Stimulated activated CD4-positive, alpha-beta T cell treated with anti-CD3 and anti-CD28 coated beads, Interleukin-12 subunit alpha, Interleukin-12 subunit beta, amount 100 ng/mL, for 4 hours (primary cell): ENCODE measurements at places on chromosomes 12 and 14.

GRCh38 chr12:56724972-56725722, at the start of gene NACA:
Gene NACA, minus strand, starts transcription at chr12:56725299. Its CDS starts 778 bp downstream, at chr12:56724521.
- peak; percentile 96 for DNase-seq

DNA sequence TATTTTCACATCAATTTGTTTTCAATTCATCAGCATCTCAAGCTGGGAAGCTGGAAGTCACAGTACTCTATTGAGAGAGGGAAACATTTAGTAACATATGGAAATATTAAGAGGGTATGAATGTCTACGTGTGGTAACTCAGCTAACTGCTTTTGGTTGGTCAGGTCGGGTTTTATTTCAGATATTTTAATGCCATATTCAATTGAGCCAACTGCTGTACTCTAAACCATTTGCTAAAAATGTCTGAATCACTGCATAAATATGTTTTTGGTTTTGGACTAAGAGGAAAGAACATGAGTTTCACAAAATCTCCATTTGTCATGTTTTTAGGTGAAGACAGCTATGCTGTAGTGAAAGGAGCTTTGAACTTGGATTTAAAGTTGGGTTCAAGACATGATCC, 18.9 kb upstream of the PPFIBP1 start:
- no peak for DNase-seq

DNA sequence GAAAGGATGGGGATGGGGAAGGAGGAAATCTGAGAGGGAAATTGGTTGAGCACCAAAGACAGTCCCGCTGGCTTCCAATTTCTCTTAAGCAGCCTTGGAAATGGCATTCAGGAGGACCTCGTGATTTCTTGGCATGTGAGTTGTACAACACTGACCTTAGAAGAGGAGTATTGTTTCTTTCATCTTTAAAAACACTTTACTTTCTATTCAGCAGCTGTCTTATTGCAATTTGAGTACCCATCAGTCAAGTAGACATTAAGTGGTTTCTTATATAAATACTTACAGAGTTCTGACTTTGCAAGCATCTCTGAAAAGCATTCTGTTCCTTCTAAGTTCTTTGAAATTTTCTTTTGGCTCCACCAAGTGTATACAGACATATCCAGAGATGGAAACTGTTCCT, 83.2 kb downstream of the LMNTD1 start:
- DNase-seq = no peak

DNA sequence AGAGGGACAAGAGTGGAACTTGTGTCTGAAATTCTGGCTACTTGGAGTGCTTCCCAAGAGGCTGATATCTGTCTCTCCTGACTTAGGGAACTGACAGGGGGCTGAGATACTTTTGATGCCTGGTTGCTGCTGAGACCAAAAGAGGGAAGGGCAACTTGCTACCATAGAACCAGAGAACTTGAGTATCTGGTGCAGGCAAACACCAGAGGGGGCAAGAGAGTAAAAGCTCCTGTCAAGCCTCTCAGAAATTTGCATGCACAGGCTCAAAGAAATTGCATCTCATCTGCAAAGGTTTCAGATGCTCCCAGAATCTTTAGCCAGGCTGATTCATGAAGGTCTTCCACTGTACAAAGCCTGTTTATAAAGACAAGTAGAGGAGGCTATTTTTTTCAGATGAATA, 391.3 kb upstream of the FOXG1 start:
- DNase-seq = no peak

GRCh38 chr14:86038387-86039042, 508.6 kb downstream of the FLRT2 start:
- peak; percentile 21 for DNase-seq

- DNase-seq = no peak
Measured at GRCh38 chr14:66140213-66140918, 345.8 kb upstream of the CCDC196 start.

DNA sequence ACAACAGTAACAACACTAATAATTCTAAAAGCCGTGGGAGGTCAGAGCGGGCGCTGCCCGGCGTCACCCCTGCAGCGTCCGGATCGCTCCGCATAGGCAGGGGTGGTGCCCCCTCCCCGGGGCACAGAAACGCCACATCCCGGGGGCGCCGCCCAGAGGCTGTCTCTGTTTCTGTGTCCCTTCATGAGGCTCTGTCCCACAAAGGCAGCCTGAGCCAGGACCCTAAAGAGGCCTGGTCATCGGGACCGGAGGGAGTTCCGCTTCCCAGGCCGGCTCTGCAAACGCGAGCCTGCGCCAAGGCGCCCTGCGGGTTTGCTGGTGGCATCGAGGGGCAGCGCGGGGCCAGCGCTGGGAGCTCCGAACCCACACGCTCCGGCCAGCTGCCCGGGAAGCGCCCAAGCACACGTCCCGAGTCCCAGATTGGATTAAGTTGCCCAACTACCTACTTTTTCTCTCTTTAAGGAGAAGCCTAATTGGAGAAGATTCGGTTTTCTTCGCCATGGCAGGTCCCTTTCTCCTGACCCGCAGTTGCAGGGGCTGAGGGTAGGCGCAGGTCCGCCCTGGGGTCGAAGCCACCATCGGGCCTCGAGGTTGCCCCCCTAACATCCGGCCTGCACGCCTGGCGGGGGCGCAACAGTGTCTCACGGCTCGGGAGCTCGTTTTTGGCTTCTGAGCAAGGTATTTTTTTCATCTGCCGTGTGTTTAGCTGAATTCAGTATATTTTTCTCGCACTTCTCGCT, 421.7 kb downstream of the VRK1 start:
- peak; percentile 18 for DNase-seq

- no peak for DNase-seq
Measured at GRCh38 chr14:94079891-94080620, 946 bp downstream of the DDX24 start.

GRCh38 chr14:104682107-104682593, 7.3 kb upstream of the INF2 start:
- no peak for DNase-seq

DNA sequence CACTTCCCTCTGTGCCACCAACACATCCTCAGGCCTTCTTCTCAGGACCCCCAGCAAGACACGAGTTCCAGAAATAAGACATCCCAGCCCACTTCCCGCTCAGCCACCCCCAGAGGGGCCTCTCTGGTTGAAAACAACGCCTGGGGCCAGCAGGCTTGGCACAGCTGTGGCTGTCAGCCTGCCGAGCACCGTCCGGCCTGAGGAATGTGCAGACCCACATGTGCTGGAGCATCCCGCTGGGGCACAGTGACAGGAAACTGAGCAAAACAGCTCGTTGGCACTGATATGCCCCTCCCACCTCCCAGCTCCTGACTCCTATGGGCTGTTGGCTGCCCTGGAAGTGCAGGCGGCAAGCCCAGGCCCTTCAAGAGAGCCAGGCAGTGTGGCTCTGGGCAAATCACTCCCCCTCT, 1.4 kb downstream of the SYNE3 start:
- no peak for DNase-seq

DNA sequence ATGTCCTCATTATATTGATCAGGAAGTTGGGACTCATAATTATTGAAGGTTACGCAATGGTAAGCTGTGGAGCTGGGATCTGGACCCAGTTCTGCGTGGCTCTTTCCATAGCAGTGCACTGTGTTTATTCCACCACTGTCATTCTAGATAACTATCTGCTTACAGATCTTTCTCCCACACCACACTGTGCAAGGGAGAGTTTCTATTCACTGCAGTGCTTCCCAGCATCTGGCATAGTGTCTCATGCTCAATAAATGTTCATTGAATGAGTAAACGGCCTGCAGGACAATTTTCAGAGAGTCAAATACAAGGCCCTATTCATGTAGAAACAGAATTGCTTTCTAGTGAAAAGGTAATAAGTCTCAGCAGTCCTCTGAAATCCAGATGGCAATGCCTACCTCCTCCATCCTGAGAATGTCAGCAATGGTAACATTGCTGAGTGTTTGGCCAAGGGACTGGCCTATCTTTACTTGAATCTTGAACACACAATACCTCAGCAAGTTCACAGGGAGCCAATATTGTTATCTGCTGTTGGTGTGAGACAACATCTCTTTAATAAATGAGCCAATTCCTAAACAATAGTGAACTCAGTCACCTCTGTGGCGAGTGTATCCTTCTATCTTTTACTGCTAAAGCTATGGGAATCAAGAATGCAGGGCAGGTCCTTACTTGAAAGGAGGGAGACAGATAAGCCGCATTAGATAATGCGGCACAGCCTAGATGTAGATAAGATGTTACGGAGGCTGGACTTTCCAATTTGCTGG, 332.4 kb upstream of the PRICKLE1 start:
- DNase-seq = no peak
